Tracheal epithelial cell (primary cell): ENCODE measurements at places on chromosomes 5 and 9. TPM values are rescaled to one million over a fixed set of nuclear protein-coding genes. Genes with fewer than 3 reads are reported as not detected.

Gene PGM5
- total RNA-seq = under 0.01 and 0.72 TPM in 2 replicates

Gene NKD2
- total RNA-seq = 0.24 TPM in 1 of 2 replicates, not detected in the other

Gene MED7
- total RNA-seq = 6.0 and 8.1 TPM in 2 replicates

Gene ZFP37
- total RNA-seq = 0.48 and 0.64 TPM in 2 replicates

Gene NTRK2
- under 0.01 TPM in 1 of 2 replicates, not detected in the other for total RNA-seq

Gene RASEF
- total RNA-seq = 9.6 and 13.0 TPM in 2 replicates

Gene ARHGEF39
- 1.3 and 4.6 TPM in 2 replicates for total RNA-seq

Gene WDR31
- total RNA-seq = 1.2 and 3.8 TPM in 2 replicates

Gene ZBTB5
- total RNA-seq = 10.1 and 11.3 TPM in 2 replicates

Gene SPZ1
- not detected in 2 replicates for total RNA-seq

Gene AMBP
- 0.24 TPM in 1 of 2 replicates, not detected in the other for total RNA-seq

Gene GOLPH3
- total RNA-seq = 81.0 and 87.6 TPM in 2 replicates

Gene SCGB3A2
- not detected in 2 replicates for total RNA-seq

Gene LCN12
- 1.2 TPM in 1 of 2 replicates, not detected in the other for total RNA-seq

Gene BARX1
- total RNA-seq = under 0.01 TPM in 1 of 2 replicates, not detected in the other

Gene FAM151B
- total RNA-seq = 0.43 and 0.48 TPM in 2 replicates

Gene CARTPT
- not detected in 2 replicates for total RNA-seq

Gene TLX3
- 0.24 TPM in 1 of 2 replicates, not detected in the other for total RNA-seq

Gene ZCCHC10
- total RNA-seq = 14.0 and 16.0 TPM in 2 replicates

Gene TTC16
- total RNA-seq = not detected in 2 replicates

Gene ACOT12
- not detected in 2 replicates for total RNA-seq

Gene IL3
- total RNA-seq = not detected in 2 replicates

Gene PCDHA10
- total RNA-seq = under 0.01 and 0.48 TPM in 2 replicates

Gene CER1
- not detected in 2 replicates for total RNA-seq

Gene CD72
- total RNA-seq = 0.72 TPM in 1 of 2 replicates, not detected in the other

Gene C6
- not detected in 2 replicates for total RNA-seq

Gene GLRA1
- not detected in 2 replicates for total RNA-seq

Gene POU5F2
- under 0.01 and 0.43 TPM in 2 replicates for total RNA-seq

Gene COL27A1
- 1.9 and 5.5 TPM in 2 replicates for total RNA-seq

Gene LECT2
- not detected in 2 replicates for total RNA-seq

Gene SNX18
- total RNA-seq = 47.5 and 49.9 TPM in 2 replicates

Gene ADAMTS16
- total RNA-seq = under 0.01 TPM in 1 of 2 replicates, not detected in the other
